ENCODE measurements at places on chromosomes 12 and 14.

GRCh38 chr12:98699586-98699985 lies 54.5 kb downstream of the APAF1 start:
- no peak for DNase-seq

DNA sequence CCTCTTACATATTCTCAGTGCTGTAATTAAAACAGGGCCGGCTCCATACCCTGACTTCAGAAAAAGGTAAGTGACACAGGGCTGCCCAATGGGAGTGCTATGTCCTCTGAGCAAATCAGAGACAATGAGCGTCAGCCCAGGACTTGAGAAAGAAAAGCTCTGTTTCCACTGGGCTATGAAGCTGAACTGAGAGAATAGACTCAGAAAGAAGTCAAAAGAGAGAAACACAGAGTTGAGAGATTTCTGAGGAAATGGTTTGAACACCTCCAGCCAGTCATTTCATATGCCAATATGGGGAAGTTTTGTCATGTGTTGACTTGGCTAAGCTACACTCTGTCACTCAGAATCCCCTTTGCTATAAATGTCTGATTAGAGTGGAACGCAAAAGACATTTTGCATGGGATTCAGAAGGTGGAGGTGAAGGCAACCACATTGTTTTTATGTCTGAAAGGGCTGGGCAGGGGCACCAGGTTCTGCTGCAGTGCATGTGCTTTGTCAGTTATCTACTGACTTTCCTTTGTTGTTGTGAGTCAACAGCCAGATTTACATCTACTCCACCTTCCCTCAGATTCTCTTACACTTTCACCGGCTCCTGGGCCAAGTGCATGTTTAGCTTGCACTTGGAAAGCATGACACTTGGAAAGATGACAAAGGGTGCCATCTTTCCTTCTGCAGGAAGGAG lies 313.3 kb downstream of the DUSP6 start:
- DNase-seq: no peak

DNA sequence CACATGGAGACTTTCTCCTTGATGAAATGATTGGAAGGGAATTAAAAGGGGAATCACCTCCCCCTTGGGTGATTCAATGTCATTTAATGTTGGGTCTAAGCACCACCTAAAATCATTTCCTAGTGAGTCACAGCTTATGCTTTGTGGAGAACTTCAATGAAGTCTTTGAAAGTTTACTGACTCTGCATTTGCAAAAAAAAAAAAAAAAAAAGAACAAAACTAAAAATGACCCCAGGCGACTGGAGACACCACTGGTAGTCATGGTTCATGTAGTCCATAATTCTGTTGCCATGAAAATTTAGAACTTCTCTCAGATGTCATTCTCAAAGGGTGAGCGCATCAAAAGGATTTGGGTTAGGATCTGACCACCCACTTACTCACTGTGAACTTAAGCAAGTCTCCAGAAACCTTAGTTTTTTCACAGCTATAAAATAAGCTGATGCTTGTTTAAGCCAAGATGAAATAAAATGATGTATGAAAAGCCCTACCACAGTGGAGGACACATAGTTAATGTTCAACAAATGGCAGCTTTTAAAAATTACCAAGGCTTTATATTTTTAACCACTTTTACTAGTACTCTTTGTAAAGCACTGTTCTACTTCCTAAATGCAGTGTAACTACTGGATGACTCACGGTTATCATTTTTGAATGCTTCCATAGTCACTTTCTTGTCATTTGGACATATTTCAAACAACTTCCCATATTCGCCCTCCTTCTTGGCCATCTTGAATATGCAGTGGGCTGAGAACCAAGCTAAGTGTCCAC lies 18.1 kb upstream of the KSR2 start:
- no peak for DNase-seq

GRCh38 chr14:54706769-54707168 lies 139.8 kb downstream of the SAMD4A start:
- DNase-seq: no peak

- DNase-seq: no peak
Measured at GRCh38 chr12:4227046-4227445, 46.5 kb upstream of the CCND2 start.

DNA sequence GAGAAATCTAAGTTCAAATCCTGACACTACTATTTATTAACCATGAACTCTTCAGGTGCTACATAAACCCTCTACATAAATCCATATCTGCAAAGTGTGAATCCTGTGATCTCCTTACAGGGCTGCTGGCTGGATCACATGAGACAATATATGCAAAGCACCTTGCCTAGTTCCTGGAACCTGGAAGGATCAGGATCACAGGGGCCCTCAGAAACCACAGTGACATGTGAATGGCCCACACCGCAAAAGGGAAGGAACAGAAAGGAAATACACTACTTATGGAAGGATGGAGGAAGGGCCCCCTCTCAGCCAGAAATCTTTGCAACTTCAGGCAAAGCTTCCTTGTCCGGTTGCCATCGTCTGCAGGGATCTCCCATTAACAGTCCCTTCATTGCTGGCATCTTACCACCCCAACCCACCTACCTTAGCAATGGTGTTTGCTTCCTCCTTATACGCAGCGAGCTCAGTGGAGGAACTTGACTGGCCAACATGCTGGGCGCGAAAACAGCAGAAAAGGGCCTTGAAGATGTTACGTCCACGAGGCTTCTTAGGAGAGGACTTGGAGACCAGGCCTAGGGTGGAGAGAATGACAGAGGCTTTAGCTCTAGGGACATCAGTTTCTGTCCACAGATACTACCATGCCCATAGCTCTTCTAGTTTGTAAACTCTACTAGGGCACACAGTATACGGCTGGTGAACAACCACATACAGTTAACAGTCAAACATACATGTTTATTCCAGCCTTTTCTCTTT lies 10.7 kb upstream of the AVIL start:
- DNase-seq: no peak

DNA sequence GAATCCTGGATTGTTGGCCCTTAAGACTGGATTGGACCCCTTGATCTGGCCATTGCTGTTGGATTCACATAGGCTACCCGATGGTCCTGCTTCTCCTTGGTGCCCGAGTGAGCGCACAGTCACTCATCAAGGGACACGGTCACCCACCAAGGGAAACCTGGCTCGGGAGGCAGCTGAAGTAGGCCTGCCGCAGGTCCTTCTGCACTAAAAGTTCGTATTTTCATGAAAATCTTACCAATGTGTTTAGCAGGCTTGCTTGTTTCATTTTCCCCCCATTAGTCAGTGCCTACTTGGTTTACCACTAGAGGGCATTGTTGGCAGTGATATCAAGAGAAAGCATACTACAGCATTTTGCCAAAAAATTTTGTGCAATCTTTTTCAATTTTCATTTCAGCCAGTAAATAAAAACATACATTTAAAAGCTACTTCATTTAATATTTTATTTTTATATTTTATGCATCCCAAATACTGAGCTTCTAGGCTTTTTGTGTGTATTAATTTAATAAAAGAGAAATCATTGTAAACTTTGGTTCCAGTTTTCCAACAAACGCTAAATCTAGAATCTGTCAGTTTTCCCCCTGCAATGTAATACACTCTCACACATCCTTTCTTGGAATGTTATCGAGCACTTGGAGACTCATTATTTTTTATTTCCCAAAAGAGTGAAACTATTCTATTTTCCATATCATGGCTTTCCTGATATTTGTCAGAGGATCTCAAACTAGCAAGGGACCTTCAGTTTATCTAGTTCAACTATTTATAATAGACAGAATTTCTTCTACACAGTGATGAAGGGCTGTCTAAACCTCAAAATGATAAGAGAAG lies 116.7 kb downstream of the LMNTD1 start:
- no peak for DNase-seq

DNA sequence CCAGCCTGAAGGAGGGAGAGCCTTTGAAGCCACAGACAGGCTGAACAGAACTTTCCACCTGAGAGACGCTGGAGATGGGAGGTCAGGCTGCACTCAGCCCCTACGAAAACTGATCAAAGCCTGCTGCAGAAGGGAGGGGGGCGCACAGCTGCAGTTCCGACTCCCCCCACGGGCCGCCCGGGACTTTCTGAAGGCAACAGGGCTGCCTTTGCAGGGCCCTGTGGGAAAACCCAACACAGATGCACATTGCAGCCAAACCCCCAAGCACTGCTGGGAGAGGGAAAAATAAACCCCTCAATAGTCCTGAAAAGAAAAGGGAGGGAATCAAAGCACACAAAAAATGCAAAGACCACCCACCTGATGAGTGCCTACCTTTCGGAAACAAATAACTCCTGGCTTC lies 290.6 kb downstream of the ZFP36L1 start:
- DNase-seq: no peak

- DNase-seq: no peak
Measured at GRCh38 chr12:82942991-82943401, 256.3 kb downstream of the TMTC2 start.

DNA sequence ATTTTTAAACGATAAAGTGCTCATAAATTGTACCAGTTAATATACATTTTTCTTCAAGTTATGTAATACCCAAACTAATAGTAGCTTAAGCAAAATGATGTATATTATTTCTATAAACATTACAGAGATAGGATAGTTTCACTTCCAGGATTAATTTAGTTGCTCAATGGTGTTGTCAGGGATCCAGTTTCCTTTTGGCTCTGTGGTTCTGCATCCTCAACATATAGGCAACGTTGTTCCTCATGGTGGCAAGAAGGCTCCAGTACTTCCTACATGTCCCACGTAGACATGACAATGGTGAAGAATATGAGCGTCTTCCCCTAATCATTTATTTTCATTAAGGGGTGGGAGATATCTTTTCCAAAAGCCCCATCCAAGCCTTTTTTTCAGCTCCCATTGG lies 60.7 kb upstream of the DCD start:
- DNase-seq: no peak

DNA sequence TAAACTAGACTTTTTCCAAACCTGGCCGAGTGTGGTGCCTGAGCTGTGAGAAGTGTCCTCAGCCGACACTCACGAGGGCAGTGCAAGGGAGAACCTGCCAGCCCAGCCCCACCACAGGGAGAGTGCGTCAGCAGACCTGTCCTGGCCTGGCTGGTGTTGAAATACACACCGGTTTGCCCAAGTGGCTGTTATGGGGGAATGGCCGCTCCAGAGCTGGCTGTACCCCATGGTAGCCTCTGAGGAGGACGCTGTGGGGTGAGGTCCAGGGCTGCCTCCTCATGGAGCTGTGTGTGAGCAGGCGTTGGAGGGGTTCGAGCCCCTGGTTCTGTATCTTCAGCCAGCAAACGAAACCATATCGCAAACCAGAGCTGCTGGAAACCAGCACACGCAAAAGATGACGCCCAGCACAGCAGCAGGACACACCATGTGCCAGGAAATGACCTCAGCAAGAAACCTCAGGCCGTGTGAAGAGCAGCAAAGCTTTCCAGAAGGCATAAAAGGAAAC lies 9.4 kb downstream of the ANKRD9 start:
- no peak for DNase-seq

- no peak for DNase-seq
Measured at GRCh38 chr12:50614167-50614759, 109.5 kb downstream of the DIP2B start.

- DNase-seq: no peak
Measured at GRCh38 chr12:116594325-116595038, 35.3 kb downstream of the MAP1LC3B2 start.

DNA sequence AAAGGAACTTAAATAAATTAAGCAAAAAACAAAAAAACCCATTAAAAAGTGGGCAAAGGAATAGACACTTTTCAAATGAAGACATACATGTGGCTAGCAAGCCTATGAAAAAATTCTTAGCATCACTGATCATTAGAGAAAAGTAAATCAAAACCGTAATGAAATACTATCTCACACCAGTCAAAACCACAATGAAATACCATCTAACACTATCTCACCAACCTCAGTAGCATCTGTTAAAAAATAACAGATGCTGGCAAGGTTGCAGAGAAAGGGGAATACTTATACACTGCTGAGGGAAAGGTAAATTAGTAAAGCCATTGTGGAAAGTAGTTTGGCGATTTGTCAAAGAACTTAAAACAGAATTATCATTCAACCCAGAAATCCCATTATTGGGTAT lies 381.1 kb downstream of the FLRT2 start:
- no peak for DNase-seq

- no peak for DNase-seq
Measured at GRCh38 chr12:50016501-50017475, 8.5 kb downstream of the RACGAP1 start.

DNA sequence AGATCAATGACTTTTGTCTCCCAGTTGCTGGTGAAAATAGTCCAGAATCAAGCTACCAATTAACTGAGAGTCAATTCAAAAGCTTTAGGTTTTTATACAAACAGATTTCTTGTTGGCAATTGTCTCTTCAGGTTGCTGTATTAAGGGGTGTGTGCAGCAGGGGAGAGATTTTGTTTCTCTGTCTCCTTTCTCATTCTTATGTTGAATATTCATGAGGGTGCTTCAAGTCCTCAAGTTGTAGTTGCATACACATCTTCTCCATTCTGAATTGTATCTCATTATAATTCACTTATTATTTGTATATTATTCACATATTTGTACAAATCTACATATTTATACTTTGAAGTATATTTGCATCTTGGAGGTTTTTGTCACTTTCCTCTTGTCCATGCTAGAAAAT lies 126.7 kb upstream of the PTPRQ start:
- DNase-seq: no peak

DNA sequence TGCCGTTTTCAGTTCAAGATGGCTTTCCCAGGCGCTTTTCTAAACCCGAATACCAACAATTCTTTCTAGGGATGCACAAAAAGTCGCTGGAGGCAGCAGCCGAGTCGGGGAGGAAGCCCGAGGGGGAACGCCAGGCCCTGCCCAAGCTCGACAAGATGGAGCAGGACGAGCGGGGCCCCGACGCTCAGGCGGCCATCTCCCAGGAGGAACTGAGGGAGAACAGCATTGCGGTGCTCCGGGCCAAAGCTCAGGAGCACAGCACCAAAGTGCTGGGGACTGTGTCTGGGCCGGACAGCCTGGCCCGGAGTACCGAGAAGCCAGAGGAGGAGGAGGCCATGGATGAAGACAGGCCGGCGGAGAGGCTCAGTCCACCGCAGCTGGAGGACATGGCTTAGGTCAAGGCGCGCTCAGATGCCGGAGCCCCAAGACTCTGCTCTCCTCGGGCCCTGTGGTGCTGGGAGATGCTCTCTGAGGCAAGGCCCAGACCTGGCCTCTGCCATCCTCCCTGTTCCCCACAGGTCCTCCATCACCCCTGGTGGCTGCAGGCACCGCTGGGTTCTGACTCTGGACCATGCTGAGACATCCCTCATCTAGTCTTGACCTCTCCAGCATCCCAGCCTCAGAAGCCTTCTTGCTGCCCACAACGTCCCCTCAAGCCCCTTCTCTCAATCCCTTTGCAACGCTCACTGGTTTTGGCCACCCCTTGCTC lies 21.4 kb downstream of the VSX2 start:
- DNase-seq: no peak

DNA sequence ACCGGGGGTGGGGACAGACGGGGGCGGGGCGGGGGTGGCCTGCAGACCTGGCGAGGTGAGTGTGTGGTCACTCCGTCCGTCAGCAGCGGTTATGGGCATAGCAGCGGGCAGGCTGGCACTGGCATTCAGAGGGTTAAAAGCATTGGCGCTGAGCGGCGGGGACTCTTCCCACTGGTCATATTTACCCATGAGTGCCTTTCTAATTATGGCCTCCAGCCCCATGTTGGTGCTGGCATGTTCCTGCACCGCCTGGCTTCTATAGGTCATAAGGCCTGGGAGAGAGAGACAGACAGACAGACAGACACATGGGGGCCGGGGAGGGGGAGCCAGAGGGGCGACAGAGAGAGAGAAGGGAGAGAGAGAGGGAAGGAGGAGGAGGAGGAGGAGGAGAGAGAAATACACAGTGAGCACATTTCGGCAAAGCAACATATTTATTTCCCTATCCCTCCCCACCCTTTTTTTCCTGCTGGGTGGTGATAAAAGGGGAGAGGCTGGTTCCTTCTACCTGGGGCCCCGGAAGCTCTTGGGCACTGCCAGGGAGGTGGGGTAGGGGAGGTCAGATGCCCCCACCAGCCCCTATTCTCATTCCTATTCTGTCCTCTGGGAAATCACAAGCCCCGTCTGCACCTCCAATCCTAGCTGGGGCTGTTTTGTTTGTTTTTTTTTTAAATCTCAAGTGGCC lies 32.6 kb downstream of the RFLNA start:
- no peak for DNase-seq

All from activated naive CD4-positive, alpha-beta T cell (primary cell).